ENCODE measurements at places on chromosomes 7 and 10.

GRCh38 chr7:3238525-3239210 lies 62.4 kb upstream of the SDK1 start:
- DNase-seq: no peak

GRCh38 chr7:72781631-72782030 lies 46.4 kb downstream of the TYW1B start:
- no peak for DNase-seq

DNA sequence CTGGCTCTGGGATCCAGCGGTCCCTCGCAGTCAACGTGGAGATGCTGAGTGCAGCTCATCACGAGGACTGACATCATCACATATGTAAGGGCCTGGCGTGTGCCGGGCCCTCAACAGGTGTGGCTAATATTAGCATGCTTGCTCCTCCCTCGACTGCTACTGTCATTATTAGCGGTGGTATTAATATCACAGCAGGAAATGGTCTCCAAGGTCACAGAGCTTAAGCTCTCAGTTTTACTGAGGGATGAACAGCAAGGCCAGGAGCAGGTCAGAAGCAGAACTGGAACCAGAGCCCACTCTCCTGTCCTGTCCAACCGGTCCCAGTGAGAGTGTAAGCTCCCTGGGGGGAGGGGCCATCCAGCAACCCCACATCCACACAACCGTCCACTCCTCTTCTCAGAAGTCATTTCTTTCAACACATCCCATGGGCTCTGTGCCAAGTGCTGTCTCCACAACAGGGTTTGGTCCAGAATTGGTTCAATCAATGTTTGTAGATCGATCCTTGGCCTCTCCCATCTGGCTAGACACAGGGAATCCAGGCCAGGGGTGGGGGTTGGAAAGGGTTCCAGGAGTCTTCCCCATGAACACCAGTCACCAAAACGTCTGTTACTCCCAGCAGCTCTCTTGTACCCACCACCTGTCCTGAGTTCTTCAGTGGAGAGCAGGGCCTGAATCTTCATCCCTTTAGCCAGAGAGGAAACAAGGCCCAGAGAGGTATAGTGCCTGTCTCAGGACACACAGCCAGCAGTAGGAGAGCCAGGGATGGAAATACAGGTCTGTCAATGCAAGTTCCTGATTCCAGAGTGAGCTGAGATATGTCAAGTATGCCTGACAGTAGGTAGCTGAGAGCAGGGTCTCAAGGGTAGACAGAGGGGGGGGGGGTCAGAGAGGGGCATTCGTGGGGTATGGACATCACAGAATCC lies 45.3 kb upstream of the ZMIZ1 start:
- DNase-seq: no peak

- no peak for DNase-seq
These were observed 83.4 kb downstream of the VOPP1 start for GRCh38 chr7:55488804-55489340.

DNA sequence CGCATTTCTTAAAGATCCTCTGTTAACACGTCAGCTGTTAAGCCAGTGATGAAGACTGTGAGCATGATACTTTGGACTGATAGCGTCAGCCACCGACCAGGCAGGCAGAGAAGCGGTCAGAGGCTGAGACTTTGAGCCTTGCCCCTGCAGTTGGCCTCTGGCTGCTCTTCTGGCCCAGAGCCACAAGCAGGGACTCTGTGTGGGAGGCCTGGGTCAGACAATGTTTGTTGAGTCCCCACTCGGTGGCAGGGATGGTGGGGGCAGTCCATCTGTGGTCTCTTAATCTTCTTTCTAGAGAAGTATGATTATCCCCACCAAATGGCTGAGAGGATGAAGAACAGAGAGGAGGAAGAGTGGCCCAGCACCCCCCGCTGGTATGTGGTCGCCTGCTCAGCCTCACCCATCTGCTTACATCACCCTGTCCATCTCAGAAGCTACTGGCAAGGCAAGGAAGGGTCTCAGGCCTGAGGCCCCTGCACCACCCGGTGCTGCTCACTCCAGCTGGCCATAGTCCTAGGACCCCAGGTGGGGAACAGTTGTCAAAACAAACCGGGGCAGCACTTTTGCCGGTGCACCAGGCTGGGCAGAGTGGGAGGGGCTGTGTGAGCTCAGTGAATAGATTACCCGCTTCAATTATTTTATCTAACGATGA lies 202.9 kb downstream of the GRID1 start:
- no peak for DNase-seq

DNA sequence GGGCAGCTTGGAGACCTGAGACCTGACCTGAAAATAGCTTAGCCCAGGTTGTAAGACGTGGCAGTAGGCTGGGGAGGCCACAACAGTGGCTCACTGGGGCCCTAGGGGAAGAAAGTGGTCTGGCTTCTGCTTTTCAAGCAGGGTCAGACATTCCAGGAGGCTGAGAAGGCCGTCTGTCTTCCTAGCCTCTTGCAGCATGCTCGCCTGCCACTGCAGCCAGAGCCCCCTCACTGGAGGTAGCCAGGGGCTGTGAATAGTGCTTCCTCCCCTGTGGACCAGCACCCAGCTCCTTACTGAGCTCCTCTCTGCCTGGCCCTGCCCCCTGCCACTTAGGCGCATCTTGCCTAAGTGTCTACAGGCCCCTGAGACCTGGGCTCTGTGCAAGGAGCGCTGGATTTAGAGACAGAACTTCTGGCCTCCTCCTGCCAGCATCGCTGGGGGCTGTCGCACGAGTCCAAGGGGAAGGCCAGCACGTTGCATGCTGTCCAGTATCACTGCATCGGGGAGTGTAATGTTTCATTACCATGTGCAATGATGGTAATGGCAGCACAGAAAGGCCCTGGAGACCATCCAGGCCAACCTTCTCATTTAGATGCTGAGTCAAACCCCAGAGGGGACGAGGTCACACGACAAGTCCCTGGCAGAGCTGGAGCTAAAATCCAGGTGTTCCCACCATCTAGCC lies 12.7 kb downstream of the ZMIZ1 start:
- DNase-seq: no peak

DNA sequence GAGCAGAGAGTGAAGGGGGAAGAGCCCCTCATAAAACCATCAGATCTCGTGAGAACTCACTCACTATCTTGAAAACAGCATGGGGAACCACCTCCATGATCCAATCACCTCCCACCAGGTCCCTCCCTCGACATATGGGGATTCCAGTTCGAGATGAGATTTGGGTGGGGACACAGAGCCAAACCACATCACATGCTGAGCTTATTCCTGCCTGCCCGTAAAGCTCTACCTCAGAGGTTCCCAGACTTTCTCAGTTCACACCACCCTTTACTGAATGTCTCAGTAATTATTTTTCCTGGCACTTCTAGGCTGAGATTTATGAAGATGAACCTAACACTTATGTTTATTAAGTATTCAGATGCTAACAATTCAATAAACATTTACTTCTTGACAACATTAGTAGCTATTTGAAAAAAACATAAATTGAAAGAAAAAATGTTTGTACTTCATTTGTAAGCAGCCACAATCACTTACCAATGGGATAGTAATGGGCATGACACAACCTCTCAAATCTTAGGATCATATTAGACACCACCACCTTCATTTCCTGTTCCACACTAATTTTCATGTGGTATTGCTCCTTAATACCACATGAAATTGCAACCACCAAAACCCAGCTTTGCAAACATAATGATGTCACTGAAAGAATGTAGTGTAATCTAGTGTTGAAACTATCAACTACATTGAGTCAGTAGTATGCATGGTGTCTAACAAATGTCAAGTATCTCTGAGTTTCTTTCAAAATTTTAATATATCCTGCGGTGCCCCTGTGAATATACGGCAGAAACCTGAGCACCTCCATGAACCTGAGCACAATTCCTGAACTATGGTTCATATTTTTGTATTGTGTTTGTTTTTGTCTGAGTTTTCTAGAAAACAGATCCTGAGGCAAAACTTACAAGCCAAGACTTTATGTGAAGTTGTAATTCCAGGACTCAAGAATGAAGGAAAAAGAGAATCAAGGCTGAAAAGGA lies 4.5 kb upstream of the DGKI start:
- DNase-seq: no peak

DNA sequence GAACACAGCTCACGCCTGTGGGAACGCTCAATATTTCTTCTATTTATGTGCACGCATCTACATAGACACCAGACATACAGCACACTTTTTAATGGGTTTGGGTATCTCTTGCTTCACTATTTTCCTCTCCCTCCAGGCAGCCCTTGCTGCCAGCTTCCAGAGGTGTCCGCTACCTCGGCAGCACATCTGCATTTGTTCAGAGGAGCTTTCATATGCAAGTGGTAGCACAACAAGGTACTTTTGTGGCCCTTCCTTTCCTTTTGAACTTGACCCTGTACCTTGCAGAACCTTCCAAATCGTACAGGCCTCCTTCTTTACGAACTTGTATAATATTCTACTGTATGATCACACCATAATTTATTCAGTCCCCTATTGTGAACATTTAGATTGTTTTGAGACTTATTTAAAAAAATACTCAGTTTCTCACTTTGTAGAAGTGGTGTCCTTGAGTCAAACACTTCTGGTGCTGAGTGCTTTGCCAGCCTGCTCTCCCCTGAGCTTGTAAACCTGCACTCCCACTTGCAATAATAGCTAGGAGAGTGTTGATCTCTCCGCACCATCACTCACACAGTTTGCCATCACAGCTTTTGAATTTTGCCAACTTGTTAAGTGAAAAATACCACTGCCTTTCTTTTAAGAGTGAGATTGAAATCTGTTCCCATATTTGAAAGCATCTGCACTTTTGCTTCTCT lies 106.0 kb upstream of the ZNF32 start:
- no peak for DNase-seq

DNA sequence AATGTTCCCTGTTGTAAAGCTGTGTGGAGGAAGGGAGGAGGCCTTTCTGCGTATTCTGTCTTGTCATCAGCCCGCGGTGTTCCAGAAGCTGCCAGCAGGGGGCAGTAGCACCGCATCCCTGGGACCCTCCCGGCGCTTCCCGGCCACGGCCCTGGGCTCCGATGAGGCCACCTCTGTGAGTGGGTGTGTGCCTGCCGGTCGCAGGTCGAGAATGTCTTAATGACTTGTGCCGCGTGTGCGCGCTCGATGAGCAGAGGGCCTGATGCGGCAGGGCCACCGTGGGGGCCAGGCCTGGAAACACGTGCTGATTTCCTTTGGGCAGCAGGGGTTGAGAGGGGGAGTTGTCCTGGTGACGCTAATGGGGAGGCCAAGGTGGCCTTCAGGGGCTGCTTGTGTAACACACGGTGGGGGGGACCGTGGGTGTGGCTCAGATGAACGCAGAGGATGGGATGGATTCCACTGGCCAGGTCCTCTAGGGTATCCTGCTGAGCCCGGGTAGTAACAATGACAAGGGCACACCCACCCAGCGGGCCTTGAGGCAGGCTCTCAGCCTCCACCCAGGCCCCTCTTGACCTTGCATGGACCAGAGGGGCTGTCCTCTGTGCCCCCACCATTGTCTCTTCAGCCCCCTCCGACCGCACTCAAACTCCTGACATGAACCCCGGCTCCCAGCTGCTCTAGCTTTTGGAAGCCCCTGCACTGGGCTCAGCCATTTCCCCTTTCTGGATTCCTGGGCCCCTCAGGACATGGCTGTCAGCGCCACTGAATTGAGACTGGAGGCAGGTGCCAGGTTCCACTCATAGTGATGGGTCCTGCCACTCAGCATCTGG lies 135.9 kb upstream of the PODXL start:
- DNase-seq: no peak

- DNase-seq: no peak
These were observed 97.7 kb downstream of the CUBN start for GRCh38 chr10:17031637-17032635.

DNA sequence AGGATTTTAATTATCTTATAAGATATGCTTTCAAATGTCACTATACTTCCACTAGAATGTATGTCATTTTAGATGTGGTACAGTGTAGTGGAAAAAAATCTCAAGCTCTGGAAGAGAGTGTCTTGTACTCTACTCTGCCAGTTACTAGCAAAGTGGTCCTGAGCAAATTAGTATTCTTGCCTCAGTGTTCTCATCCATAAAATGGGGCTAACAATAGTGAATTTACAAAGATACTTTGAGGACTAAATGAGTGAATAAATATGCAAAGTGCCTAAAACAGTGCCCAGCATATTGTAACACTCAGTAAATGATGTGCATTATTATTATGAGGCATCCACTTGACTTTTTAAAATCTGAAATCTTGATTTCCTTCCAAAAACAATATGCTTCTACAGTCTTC lies 488.9 kb upstream of the PHF14 start:
- no peak for DNase-seq

GRCh38 chr10:93968540-93968945 lies 25.2 kb upstream of the PLCE1 start:
- no peak for DNase-seq

DNA sequence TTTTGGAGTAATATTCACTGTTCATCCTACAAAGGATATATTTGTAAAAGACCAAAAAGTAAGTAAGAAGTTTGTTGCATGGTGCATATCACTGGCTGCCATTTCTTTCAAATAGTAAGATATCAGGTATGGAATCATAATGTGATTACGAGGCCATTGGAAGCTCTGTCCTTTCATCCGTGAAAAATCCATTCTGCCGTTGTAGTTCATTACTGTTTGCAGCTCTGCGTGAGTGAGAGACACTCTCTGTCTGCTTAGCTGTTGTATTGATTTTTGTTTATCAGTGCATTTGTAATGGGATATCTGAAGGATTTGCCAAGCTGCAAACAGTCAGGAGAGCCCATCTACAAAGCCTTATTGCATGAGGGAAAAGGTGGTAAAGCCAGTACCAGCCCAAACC lies 44.1 kb upstream of the SLC39A12 start:
- DNase-seq: no peak

DNA sequence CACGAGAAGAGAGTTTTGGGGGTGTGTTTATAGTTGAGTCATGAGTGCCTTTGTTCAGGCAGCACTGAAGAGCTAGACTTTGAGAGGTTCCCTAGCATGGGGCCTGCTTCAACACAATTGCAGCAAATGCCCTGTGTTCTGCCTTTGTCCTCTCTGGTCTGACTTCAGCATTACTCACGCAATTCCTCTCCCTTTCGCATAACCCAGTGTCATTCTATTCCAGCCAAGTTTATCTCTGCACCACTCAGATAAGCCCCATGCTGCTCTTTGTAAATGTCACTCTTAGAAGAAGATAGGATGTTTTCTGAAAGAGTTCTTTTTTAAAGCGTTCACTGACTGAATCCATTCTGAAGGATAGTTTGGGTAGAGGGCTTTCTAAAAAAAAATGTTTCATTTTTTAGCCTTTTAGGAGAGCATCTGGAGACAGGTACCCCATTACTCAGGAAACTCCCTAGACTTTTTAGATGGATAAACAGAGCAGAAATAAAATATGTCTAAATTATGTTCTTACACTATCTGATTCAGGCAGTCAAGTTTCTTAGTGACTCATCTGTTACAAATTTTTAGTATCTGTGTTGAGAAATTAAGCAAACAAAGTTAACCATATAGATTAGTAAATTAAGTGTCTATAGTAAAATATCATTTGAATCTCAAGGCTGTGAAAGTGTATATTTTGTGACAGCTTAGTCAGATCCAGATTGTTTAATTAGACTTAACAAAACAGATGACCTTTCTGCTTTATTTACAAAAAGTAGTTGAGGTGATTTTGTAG lies 318.5 kb downstream of the GPR158 start:
- no peak for DNase-seq

GRCh38 chr7:24141874-24142509 lies 142.0 kb upstream of the NPY start:
- DNase-seq: no peak

- DNase-seq: no peak
These were observed 20.2 kb upstream of the SUV39H2 start for GRCh38 chr10:14858338-14858960.
